ENCODE measurements at places on chromosomes 5 and 9.

- no peak for DNase-seq
Observed at GRCh38 chr9:752201-752600, 89.3 kb upstream of the DMRT1 start.

- DNase-seq = no peak
Observed at GRCh38 chr5:89117124-89117644, 234.2 kb upstream of the MEF2C start.

GRCh38 chr9:122562134-122562760 lies 9.3 kb downstream of the OR1N2 start:
- DNase-seq = peak; percentile 58

GRCh38 chr5:172280929-172281328 lies 2.6 kb downstream of the UBTD2 start:
- no peak for DNase-seq

GRCh38 chr9:113837334-113837733 lies 38.8 kb upstream of the ZNF618 start:
- no peak for DNase-seq
